ENCODE measurements at places on chromosomes 7 and 10.

DNA sequence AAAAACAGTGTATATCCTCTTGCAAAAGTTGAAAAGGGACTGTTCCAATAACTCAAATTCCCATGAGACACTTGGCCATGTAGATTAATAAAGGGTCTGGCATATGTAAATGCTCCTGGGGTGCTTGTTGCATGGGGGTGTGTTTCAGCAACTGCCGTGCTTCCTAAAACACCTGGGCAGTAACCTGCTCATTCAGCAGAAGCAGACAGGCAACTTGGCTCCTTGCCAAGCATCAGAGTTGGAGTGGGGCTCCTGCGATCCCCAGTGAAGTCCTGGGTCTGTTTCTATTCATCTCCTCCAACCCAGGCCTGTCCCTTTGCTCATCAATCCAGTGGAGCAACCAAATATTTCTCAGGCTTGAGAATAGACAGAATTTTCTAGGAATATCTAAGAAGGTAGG is 42.2 kb upstream of the ADAM12 start:
- no peak for DNase-seq

DNA sequence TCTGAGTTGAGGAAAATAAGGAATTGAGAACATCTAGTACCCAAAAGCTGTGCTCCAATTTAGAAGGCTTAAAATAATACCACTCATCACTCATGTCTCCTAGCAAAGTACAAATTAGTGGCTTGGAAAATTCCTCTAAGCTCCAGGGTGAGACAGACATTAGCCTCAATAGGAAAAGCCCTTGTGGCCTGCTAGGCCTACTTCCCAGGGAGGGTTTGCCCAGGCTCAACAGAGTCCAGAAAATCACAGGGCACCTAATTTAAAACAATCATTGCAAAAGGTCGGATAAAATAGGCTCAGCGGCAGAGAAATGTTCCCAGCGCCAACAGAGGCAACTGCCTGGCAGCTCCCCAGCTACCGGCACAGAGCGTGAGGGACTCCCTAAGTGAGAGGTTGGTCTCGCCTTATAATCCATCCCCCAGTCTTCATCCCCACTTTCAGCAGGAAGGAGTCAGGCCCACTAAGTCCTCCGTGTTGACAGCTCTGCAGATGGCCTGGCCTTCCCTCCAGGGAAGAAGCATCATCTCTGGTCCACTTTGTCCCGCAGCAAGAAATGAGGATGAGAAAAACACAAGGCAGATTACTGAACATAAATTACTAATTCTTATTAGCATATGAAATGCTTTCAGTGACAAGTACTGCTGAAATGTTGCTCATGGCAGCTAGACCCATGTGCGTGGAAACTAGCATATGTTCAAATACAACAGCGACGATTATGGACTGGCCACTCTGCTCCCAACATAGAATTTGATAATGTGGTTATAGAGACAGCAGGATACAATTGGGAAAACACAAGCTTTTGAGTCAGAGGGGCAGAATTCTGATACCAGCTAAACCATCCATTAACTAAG is 1177.7 kb upstream of the AUTS2 start:
- DNase-seq = no peak

DNA sequence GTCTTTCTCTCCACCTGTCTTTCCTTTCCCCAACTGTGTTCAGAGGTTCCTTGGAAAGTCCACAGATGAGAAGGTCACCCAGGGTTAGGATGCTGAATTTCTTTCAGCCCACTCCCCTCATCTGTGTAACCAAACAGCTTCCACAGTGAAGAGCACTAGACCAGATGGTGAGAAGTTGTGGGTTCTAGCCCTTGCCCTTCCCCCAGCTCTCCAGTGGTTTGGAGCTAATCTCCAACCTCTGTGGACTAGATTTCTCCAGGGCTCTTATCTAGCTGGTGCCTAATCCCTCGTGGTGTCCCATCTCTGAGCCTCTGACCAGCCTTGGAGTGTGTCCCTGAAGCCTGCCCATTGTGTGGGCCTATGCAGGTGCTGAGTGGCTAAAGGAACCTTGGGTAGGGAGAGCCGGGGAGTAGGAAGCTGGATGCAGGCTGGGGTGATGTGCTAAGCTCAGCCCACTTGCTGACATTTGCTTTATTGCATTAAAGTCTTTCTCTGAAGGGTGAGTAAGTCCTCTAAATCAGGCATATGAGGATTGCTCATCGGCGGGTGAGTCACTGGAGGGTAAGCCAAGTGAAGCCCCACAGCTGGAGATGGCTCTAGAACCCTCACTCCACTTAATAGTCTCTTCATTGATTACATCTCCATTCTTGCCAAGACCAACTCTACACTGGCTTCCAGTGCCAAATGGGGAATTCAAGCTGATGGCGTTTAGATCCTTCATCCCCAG is 14.9 kb downstream of the DUSP5 start:
- no peak for DNase-seq

- no peak for DNase-seq
Measured at GRCh38 chr7:135711139-135711469, 16.9 kb downstream of the SLC13A4 start.

- DNase-seq = no peak
Measured at GRCh38 chr10:110859973-110860376, 11.8 kb upstream of the PDCD4 start.

GRCh38 chr10:70891627-70892026 is 3.3 kb upstream of the PCBD1 start:
- no peak for DNase-seq

DNA sequence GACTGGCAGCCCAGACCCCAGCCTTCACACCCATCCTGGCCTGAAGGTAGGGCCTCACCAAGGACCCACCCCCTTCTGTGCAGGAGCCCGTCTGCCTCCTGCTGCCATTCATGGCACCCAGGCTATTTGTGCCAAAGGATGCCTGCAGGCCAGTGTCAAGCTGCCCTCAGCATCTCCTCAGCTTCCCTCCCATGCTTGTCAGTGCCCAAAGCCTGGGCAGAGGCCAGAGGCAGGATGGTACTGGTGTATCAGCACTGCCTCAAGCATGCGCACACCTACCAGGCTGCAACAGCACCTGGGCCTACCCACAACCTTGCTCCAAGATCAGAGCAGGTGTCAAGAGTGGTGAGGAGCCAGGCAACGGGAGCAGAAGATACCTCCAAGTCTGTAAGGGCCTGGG is 27.6 kb downstream of the SFTPA1 start:
- no peak for DNase-seq

DNA sequence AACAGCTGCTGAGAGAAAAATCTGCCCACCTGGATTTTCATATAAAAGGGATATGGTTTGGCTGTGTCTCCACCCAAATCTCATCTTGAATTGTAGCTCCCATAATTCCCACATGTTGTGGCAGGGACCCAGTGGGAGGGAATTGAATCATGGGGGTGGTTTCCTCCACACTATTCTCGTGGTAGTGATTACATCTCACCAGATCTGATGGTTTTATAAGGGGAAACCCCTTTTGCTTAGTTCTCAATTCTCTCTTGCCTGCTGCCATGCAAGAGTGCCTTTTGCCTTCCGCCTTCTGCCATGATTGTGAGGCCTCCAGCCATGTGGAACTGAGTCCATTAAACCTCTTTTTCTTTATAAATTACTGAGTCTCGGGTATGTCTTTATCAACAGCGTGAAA is 20.8 kb upstream of the MKI67 start:
- DNase-seq = no peak

GRCh38 chr10:10055656-10056442 is 961.8 kb upstream of the CELF2 start:
- DNase-seq = no peak

DNA sequence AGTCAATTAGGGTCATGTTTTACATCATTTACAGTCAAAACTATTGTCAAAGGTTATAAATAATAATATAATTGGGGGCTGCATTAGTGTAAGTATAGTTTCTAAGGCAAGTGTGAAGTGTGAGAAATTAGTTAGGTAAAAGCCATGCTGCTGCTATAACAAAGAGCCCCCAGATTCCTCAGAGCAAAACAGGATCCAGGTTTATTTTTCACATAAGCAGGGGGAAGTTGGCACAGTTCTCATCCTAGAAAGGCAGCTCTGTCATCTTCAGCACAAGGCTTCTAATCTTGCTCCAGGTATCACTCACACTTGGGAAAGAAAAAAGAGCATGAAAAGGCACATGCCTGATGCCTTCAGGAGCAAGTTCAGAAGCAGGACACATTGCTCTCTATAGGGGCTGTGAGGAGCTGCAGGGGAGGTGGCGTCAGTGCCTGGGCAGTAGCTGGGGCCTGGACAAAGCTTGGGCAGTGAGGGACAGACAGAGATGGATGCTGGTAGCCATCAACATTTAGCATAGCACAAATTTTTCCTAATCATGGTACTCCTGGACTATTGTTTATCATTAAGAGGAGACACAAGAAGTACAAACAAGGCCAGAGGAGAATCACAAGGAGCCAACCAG is 170.6 kb downstream of the PKD1L1 start:
- DNase-seq = no peak

GRCh38 chr10:1158066-1158465 is 101.9 kb downstream of the WDR37 start:
- no peak for DNase-seq

GRCh38 chr7:154804449-154804848 is 198.5 kb downstream of the PAXIP1 start:
- no peak for DNase-seq

DNA sequence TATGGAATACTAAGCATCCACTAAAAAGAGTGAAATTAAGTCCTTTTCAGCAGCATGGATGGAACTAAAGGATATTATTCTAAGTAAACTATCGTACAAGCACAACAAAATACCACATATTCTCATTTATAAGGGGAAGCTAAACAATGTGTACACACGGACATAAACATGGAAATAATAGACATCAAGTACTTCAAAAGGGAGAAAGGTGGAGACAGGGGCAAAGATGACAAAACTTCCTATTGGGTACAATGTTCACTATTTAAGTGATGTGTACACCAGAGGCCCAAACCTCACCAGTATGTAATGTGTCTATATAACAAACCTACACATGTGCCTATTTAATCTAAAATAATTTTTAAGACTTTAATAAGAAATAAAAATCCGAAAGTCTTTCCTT is 2.2 kb upstream of the AKR1C4 start:
- DNase-seq = no peak

- DNase-seq = no peak
Measured at GRCh38 chr10:100984672-100985177, 2.6 kb downstream of the MRPL43 start.

DNA sequence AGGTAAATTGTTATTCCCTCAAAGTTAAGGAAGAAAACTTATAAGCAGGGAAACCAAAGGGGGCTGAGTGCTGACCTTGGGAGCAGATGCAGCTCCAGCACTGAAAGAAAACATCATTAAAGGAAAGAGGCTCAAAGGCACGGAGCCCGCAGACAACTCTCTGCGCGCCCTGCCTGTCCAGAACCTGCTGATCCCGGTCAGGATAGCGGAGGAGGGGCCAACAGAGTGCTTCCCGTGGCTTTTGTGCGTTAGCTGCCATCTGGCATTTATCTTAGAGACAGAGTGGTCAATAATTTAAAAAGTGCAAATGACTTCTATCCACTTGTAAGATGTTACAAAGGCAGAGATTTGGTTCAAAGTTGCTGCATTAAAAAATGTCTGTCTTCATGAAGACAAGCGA is 162.1 kb downstream of the FANK1 start:
- DNase-seq = no peak

- peak; percentile 41 for DNase-seq
Measured at GRCh38 chr10:31083765-31084184, 52.1 kb upstream of the ZNF438 start.

GRCh38 chr7:2577914-2578680 is 19.3 kb downstream of the IQCE start:
- DNase-seq = no peak

DNA sequence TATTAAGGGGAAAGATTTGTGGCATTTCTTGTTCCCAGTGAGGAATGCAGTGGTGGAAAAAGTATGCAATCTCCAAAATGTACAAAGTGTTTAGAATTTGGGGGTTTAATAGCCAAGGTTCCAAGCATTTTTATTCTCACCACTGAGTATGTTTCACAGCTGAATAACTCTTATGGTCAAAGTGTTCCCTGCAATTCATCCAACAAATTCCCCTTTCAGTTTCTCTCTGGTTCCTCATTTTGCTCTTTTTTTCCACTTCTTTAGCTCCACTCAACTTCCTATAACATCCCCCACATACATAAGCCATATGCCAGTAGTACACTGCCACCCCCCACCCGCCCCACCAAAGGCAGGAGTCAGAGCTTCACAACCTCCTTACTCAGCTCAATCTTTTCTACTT is 4.6 kb downstream of the HECW1 start:
- DNase-seq = no peak

DNA sequence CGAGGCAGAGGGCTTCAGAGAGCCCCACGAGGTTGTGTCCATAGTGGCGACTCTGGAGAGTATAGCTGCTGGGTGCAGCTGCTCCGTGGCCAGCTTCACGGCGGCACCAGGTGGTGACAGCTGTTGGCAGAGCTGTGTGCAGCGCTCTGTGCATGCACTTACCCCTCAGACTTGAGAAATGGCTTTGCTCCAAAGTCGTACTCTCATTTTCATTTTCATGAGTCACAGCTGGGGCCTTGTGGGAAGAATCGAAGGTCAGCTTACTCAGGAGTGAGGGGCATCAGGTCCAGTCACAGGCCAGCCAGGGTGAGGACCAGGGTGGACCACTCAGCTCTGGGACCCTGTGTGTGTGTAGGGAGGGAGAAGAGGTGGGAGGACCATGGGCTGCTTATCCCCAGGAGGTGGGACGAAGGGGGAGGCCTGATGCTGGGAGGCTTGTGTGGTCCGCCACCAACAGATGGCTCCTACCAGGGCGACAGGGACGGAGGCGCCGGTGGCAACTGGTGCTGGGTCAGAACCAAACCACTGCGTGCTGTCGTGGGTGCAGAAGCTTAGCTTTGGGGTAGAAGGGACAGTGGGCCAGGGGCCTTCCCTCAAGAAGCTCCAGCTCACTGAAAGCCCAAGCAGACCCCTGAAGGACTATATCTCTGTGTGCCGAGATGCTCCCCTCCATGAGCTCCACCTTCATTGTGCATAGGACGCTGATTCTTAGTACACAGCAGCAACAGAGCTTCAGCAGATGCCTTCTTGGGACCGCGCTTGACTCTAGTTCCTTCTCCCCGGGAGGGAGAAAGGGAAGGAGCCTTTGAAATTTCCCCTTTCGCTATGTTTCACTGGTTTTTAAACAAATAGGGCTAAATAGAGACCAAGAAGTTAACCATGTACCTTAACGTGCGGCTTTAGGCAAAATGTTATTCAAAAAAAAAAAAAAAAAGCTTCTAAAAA is 225.0 kb downstream of the CELF2 start:
- no peak for DNase-seq

Measured in activated naive CD8-positive, alpha-beta T cell treated with anti-CD3 and anti-CD28 coated beads, Interleukin-2, amount 50 U/mL, for 16 hours (primary cell).